ENCODE measurements at places on chromosomes 5 and 9.

DNA sequence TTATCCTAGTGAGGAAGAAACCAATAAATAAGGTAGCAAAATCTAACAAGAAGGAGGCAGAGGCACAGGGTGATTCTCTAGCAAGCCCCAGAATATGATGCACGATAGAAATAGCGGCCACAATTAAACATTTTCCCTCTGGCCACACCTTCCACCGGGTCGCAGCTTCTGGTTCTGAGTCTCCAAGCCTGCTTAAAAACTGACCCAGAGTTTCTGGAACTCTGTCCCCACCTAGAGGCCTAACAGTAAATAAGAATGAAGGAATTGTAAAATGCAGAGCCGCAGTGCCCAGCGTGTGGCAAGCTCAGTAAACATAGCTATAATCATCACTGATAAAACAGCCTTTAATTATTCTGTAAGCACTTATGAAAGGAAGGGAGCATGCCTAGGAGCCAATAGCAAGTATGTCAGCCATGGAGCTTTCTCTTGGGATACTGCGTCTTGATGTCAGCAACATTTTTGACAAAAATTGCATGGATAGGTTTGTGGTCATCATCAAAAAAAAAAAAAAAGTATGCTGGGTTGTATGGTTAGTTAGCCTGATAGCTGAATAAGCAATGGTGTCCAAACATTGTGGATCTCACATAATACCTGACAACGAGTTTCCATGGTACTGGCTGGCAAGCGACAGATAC, 465.5 kb downstream of the DNAH5 start:
- DNase-seq = no peak

- DNase-seq = no peak
These were observed 25.2 kb upstream of the ASS1 start for GRCh38 chr9:130419521-130420035.

DNA sequence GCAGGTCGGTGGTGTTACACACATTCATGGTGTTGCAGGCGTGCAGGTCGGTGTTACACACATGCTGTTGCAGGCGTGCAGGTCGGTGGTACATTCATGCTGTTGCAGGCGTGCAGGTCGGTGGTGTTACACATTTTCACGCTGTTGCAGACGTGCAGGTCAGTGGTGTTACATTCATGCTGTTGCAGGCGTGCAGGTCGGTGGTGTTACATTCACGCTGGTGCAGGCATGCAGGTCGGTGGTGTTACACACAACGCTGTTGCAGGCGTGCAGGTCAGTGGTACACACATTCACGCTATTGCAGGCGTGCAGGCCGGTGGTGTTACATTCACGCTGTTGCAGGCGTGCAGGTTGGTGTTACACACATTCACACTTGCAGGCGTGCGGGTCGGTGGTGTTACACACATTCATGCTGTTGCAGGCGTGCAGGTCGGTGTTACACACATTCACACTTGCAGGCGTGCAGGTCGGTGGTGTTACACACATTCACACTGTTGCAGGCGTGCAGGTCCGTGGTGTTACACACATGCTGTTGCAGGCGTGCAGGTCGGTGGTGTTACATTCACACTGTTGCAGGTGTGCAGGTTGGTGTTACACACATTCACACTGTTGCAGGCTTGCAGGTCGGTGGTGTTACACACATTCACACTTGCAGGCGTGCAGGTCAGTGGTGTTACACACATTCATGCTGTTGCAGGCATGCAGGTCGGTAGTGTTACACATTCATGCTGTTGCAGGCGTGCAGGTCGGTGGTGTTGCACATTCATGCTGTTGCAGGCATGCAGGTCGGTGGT, 11.1 kb downstream of the DPP7 start:
- DNase-seq = no peak

- no peak for DNase-seq
These were observed 8.2 kb downstream of the GALNT10 start for GRCh38 chr5:154198611-154199230.

GRCh38 chr9:135516132-135516860, 4.9 kb upstream of the LCN1 start:
- DNase-seq = no peak

- no peak for DNase-seq
These were observed 156.5 kb downstream of the CDH9 start for GRCh38 chr5:26881901-26882300.

- no peak for DNase-seq
These were observed 58.2 kb downstream of the EFNA5 start for GRCh38 chr5:107612541-107612940.

DNA sequence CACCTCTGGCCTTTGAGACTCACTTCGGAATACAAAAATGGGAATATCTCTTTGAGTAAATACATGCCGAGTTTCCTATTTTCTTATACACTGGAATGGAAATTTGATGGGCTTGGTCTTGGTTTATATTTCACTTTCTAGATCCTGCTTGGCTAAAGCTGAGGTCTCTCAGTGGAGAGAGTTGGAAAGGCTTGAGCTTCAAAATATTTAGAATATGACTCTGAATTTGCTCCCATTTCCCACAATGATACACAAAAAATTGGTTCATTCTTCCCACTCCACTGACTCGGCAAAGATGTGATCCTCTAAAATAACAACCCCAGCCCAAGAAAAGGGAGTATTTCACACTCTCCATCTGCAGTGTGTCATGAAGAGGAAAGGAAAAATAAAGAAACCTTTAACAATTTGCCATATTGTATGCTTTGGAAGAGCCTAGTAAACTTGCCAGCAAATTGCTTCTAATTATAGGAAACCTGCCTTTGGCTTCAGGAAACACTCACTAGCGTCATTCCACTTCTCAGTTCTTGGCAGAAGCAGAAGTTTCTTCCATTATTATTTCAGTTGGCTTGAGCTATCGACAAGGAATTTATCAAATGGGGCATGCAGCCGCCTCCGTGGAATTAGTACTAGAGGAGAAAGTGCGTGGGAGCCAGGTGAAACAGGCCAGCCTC, 302.9 kb downstream of the NSG2 start:
- no peak for DNase-seq

GRCh38 chr5:158727136-158727535, 372.6 kb downstream of the EBF1 start:
- DNase-seq = no peak

DNA sequence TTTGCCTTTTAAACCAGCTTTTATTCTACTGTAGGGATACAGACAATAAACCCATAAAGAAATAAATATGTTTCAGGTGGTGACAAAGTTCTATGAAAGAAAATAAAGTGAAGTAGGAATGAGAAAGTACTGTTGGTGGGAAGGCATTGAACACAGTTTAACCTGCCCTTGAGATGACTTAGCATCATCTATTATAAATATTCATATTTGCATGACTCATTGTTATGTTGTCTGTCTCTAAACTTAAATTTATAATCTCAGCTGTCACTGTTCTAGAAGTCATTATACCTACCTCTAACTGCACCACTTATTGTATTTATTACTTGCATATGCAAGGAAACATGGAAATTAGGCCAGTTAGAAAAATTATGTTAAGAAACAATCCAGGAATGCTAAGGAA, 202.2 kb downstream of the CHSY3 start:
- DNase-seq = no peak

- no peak for DNase-seq
These were observed 42.1 kb downstream of the UBQLN1 start for GRCh38 chr9:83665580-83666200.

DNA sequence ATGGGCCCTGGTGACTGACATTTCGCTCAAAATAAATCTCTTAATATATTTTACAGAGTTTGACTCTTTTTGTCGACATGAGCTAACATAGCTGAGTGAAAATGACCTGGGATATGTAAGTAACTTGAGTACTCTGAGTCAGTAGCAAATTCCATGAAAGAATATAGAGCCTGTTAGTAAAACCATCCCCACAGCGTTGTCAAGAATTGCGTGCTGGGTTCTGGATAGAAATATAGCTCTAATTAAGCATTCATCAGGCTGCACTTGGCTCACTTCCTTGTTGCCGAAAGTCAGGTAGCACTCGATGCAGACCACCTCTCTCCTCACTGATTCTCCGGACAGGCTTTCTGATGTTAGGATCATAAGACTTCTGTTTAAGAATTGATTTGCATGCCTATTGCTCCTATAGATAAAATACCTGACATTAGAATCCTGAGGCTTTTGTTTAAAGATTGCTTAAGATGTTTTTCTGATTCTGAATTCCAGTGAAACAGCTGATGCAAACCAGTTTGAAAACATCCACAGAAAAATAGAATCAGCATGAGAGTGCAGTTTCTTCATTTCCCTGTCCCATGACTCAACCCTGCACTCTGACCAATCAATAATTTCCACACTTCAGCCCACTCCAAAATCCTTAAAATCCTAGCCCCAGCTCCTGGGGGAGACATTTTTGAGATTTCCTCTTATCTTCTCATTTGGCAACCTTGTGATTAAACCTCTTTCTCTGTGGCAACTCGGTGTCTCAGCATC, 310.6 kb downstream of the DIRAS2 start:
- no peak for DNase-seq

GRCh38 chr5:170353961-170354360, 35.2 kb downstream of the KCNMB1 start:
- DNase-seq = no peak

DNA sequence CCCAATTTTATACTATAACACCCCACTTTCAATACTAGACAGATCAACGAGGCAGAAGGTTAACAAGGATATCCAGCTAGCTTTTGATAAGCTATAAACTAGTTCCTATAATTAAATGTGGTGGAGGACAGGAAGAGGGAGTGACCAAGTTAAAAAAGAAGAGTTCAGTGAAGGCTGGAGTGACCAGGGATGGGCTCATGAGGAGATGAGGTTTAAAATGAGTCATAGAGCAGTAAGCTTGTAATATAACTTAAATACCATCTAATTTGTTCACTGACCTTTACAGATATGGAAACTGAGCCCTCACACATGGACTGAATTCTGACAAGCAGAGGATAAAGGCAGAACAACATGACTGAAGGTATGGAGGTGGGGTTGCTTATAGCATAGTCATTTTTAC, 284.5 kb downstream of the SPATA31D1 start:
- DNase-seq = no peak

DNA sequence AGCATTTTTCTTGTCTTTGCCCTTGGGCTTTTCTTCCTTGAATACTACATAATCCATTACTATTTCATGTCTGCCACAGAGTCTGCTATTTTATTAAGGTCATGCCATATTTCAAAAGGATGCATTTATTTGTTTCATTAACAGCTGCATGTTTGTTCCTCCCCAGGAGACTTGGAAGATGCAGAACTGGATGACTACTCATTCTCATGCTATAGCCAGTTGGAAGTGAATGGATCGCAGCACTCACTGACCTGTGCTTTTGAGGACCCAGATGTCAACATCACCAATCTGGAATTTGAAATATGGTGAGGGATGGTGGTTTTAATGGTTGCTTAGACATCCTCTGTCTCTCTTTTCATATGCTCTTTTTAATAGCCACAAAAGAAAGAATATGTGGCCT, 4.0 kb downstream of the IL7R start:
- peak; percentile 49 for DNase-seq

GRCh38 chr9:15246708-15247107, 60.3 kb downstream of the TTC39B start:
- no peak for DNase-seq

DNA sequence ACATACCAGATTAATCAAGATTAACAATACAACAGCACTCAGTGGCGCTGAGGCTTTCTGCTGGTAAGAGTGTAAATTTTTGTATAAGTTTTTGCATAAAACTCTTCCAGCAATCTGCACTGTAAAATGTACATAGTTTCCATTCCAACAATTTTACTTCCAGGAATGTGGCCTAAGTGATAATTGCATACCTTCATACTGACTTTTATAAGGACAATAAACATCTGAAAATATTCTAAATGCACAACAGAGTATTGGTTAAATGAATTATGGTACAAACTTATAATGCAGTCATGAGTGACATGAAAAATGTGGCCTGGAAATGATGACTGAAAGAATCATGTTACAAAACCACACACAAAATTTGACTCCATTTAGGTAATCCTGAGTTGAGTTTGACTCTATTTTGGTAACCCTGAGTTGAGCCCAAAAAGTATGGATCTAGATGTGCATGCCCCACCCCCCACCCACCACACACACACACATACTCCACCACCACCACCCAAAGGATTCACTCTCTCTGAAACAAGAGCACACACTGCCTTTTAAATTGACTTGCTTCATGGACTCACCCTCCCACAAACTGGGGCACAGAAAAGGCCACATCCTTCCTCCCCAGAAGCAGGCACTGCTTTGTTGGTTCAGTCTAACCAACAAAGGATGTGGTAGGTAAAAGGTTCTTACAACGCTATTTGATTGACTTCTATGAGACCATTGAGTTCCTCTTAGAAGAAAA, 137.6 kb downstream of the SUSD1 start:
- peak; percentile 92 for DNase-seq

DNA sequence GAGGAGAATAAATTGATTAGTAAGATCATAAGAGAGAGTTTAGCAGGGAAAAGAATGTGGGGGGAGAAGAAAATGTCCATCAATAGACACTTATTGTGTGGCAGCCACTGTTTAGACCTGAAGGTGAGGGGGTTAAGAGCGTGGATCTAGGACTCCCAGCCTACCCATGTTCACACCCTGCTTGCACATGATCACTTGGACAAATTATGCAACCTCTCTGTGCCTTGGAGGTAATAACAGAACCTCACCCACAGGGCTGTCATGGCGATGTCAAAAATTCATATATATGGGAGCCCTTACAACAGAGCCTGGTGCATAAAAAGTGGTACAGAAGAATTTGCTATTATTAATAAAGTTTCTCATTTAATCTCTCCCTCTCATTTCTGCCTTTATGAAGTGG, 86.0 kb upstream of the EQTN start:
- no peak for DNase-seq

- no peak for DNase-seq
These were observed 164.2 kb downstream of the ACTL7B start for GRCh38 chr9:108691614-108692013.

Data from activated CD4-positive, alpha-beta T cell treated with anti-CD3 and anti-CD28 coated beads, Interleukin-2, amount 10 ng/mL, durations not matched to agents 24 days and 14 days (primary cell).